CD4-positive, alpha-beta T cell treated with Interleukin-4 for 1 hour (primary cell): ENCODE measurements at places on chromosomes 13 and 19.
A peak's percentile ranks its signal among the peaks of the same experiment; 100 is the strongest.

DNA sequence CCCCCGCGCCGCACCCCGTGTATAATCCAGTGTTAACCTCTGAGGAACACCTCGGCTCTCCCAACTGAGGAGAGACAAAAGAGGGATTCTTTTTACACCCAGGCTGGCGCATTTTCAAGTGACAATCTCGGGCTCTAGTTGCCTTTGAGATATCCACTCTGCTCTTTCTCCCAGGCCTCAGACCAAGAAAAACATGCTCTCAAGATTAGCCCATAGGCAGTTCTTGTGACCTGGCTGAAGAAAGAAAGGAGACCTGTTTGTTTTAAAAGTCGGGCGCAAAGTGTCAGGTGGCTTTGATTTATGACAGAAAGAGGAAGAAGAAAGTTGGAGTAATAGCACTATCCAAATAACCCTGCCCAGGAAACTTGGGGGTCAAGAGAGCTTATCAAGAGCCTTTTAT lies 27.3 kb downstream of the SHISA2 start:
- DNase-seq: no peak

GRCh38 chr13:97111756-97112155 lies 110.4 kb upstream of the MBNL2 start:
- no peak for DNase-seq

DNA sequence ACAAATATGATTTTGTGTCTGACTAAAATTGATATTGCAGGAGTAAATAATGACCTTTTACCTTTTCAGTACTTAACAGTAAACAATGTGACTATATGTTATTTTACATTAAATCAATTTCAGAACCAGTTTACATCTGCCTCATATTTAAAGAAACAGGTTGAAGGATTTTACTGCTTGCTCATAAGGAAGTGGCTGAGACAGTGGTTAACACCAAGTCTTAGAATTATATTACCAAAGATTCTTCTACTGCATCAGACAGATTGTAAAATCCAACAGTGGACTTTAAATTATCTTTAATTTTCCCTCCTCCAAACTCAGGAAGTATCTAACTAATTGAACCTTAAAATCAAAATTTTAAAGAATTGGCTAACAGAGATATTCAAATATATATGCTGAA lies 1929.9 kb downstream of the PCDH9 start:
- DNase-seq: no peak

DNA sequence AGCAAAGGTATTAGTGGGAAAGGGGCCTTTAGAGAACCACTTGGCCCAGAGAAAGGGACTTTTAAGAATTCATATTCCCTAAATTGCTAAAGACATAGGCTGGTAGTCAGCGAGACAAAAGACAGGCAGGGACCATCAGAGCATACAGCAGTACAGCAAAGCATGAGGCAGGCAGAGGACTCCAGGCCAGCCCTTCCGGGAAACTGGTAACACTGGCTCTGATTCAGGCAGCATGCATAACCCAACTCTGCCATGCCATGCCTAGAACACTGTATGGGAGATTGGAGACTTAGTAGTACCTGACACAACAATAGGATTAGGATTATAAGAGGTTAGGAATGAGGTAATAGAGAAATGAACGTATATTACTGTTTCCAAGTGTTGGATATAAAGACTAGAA lies 34.9 kb downstream of the CAB39L start:
- no peak for DNase-seq

DNA sequence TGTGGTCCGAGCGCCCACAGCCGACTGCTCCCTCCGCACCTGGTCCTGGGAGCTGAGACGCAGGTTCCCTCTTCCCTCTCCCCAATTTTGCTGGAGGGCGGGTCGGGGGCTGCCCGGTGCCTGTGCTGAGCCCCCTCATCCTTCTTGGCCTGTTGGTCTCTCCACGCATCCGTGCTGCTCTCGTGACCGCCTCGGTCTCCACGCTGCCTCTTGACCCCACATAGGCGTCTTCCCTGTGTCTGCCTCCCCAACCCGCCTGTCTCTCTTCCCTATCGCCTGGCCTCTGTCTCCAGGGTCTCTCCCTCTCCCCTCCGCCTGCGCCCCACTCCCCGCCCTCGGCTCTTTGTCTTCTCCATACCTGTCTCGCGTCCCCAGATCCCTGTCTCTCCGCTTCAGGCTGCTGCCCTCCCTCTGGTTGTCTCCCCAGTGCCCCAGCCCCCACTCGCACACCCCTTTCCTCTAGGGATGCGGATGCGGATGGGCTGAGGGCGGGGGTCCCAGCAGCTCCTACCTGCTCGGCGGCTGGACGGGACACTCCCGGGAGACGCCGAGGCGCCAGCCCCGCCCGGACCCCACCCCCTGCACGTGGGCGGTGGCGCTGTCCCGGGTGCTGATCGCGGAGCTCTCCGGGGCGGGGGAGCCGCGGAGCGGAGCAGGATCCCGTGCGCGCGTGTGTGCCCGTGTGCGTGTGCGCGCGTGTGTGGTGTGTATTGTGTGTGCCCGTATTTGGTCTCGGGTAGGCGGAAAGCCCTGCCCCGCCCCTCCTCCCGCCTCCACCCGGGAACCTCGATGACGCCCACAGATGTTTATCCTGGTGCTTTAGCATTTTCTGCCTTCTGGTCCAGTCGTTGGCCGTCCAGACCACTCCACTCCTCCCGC lies at the start of gene SYT5:
SYT5 (minus strand) TSS at position 684 of the 879 bp plus-strand sequence. CDS start 1,248 bp downstream, outside the sequence.
- peak; percentile 61 for DNase-seq

DNA sequence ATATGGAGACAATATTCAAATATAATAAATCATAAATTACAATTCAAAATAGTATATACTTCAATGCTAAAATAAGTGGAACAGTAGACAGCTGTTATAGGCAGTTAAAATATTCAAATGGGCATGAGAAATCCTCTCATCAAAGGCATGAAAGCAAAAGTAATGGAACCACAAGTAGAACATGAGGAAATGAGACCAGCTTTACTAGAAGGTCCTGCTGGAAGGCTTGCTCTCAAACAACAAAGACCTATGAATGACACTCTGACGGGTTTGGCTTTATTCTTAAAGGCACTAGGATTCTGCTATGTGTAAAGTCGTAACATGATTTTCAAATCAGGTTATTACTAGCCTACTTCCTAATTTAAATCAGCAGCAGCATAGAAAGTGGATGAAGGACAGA lies 148.1 kb downstream of the VWA8 start:
- no peak for DNase-seq

- no peak for DNase-seq
Observed at GRCh38 chr13:98488736-98489135, 88.2 kb downstream of the STK24 start.

GRCh38 chr19:3762501-3763459 lies at the start of gene MRPL54:
Gene MRPL54 (plus strand): TSS chr19:3762682. CDS start chr19:3762701, 19 bp downstream.
- peak; percentile 99 for DNase-seq

GRCh38 chr19:33385956-33386355 lies 12.4 kb downstream of the CEBPG start:
- no peak for DNase-seq

GRCh38 chr13:48486836-48487235 lies 46.0 kb downstream of the RCBTB2 start:
- DNase-seq: no peak

DNA sequence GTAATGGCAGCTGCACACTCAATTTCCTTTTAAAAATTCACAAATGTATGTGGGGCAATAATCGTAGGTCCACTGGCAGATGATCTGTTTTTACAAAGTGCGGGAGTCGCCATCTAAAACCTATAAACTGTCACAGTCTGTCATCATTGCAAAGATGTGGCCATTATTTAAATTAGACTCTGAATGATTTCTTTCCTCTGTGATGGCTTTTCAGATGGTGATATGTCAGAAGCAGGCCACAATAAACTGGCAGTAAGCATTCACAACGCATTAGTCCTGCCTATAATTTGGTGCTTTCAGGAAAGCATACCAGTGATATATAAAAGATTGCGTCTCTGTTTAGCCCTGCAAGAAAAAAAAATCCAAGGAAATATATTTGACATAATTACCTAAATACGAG lies 226.8 kb downstream of the TBC1D4 start:
- DNase-seq: no peak

DNA sequence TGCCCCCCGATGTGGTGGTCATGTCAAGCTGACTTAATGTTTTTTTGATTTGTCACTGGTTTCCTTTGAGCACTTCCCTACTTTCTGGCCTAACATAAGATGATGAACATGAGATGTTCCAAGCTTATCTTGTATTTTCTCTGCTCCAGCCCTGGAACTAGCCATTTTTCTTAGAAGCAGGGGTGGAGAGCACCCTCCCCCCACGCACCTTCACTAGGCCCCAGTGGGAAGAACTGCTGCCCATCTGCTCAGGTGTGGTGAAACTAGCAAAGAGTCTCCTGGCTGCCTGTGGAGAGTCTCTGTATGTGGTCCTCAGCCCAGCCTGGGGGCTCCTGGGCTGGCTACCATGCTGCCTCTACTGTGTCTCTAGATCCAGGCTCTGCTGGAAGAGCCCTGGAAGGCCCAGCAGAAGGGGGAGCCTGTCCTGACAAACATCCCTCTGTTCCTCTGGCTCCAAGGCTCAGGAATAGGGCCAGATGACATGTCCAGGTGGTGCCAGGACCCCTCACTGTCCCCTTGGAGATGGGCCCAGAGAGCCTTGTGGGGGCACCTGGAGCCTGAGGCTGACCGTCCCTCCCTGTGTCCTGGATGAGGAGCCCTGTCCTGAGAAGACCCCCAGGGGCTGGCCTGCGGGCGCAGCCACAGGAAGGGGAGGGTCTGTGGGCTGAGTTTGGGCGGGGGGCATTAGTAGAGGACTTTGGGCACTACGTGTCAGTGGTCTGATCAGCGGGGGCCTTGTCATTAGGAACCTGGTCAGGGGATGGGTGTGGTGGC lies 4.8 kb upstream of the ZNF14 start:
- no peak for DNase-seq

- DNase-seq: peak; percentile 63
Observed at GRCh38 chr13:23966691-23967615, 69.7 kb upstream of the C1QTNF9B start.

DNA sequence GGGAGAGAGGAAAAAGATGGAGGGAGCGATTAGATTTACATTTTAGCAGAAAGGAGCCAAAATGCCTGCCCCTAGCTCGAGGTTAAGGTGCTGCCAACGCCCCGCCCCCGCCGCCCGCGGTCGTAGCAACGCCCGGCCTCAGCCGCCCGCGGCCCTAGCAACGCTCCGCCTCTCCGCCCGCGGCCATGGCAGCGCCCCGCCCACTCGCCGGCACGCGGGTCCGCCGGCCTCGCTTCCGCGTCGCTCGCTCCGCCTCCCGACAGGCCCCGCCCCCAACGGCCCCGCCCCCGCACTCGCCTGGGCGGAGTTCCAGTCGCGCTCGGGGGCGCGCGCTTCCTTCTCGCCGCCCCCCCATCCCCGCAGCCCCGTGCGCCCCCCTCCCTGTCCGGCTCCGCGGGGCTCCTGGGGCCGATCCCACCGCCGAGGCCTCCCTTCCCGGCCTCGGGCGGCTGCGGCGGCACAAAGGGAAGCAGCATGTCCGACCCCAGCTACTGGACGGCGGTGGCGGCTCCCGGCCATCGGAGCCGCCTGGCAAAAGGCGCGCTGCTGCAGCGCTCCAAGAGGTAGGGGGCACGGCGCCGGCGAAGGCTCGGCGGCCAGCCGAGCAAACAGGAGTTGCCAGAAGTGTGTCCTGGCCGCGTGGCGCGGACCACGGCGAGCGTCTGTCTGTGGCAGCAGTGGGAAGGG lies 20.3 kb downstream of the MAST3 start:
- DNase-seq: peak; percentile 96

DNA sequence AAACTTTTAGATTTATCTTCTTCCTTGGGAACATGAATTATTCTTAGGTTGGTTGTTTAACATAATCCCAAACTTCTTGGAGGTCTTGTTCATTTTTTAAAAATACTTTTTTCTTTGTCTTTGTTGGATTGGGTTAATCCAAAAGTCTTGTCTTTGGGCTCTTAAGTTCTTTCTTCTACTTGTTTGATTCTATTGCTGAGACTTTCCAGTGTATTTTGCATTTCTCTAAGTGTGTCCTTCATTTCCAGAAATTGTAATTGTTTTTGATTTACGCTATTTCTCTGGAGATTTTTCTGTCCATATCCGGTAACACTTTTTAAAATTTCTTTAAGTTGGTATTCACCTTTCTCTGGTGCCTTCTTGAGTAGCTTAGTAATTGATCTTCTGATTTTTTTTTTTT lies 9.8 kb upstream of the KLK15 start:
- no peak for DNase-seq

DNA sequence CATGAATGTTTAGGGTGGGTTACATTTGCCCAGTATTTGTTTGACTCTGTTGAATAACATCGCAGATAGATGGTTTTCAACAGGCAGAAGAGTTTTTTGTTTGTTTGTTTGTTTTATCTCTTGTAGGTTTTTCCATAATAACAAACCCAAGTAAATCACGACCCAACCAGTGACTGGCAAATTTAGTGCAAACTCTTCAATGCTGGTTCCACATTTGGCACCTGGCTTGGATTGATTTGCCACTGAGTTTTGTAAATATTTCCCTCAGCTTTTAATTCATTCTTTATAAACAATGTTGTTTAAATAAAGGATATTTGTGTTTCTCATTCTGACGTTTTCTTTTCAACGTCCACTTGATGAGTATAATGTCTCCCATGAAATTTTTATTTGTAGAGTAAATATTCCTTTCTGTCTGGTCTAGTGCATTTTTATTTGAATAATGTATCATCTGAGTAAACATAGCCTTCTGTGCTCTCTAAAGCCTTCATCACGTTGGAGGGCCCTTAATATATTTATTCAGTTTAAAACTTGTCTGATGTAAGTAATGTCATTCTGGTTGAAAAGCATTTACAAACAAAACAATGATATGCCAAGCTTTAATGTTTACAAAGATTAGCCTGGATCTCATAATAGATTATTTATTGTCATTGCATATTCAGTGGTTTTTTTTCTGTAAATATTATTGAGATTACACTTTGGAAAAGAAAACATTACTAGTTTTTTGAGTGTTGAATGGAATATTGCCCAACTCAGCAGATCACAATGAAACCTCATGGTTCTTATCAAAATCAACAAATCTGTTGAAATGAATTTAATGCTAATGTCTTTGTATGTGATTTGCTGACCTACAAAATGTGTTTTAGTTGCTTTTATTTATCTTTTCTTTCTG lies 90.4 kb upstream of the PEG3 start:
- DNase-seq: no peak

GRCh38 chr19:30028118-30028991 lies 86.3 kb downstream of the URI1 start:
- no peak for DNase-seq

DNA sequence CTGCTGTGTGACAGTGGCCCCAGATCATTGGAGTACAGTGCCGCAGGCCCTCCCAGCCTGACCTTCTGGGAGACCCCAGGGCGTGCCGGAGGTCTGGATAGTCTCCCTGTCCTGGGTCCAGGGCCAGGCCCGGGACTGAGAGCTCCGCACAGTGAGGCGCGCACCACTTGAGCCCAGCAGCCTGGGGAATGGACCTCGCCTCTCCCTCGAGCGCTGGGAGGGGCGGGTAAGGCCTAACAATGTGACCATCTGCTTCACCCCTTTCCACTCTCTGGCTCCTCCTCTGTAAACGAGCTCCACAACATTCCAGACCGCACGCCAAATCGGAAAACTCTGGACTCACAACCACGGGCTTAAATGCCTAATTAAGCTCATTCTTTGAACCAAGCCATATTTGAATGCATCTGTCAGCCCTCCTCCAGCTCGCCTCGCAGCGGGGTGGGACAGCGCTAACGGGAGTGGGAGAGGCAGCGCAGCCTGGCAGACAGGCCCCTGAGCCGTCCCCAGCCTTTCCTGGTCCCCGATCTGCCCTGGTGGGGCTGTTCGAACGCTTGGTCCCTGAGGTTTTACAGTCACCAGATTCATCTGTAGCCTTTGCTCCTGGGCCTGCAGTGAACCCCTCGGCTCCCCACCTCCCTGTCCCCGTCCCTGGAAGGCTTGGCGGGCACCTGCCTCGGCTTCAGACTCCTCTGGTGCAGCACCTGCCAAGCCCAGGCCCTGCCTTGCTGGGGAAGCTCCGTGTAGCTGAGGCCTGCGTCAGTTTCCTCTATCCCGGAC lies 120.7 kb upstream of the VSTM2B start:
- no peak for DNase-seq
